Activated CD4-positive, alpha-beta T cell treated with anti-CD3 and anti-CD28 coated beads for 48 hours (primary cell): ENCODE measurements at places on chromosomes 2 and 18.

DNA sequence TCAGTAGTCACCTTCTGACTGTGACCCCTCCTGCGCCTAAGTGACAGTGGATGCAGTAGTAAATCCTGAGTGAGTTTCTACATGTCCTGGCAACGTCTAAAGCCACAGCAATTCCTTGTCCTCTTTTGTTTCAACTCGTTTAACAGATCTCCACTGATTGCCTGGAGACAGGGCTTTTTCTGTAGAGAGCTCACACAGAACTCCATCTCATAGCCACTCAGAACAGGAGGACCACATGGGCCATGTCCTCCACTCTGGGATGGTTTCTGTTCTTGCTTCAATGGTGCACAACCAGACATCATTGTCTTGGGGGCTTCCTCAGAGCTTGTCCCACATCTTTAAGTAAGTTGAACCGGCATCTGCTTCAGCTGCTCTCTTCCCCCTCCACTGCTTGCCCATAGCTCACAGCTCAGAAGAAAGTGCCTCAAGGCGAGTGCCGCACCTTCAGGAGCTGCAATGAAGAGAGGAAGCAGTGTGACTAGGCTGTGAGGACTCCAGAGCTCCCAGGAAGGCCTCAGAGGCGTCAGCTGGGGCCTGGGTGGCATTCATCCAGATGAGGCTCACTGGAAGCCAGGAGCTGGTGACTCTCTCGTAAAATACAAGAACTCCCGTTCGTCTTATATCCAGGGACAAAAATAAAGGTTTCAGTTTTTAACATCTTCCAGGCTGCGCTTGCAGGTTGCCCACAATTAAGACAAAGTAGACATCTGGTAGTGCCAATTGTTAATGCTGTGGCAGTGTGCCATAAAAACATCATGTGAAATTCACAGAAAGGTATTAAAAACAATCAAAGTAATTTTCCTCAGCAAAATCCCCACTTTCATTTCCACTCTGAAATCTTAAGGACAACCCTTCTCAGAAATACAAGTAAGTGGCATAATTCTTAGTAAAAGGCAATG lies 37.3 kb downstream of the ST3GAL5 start:
- DNase-seq: no peak

GRCh38 chr2:236793023-236794011 lies 223.7 kb downstream of the ACKR3 start:
- DNase-seq: no peak

DNA sequence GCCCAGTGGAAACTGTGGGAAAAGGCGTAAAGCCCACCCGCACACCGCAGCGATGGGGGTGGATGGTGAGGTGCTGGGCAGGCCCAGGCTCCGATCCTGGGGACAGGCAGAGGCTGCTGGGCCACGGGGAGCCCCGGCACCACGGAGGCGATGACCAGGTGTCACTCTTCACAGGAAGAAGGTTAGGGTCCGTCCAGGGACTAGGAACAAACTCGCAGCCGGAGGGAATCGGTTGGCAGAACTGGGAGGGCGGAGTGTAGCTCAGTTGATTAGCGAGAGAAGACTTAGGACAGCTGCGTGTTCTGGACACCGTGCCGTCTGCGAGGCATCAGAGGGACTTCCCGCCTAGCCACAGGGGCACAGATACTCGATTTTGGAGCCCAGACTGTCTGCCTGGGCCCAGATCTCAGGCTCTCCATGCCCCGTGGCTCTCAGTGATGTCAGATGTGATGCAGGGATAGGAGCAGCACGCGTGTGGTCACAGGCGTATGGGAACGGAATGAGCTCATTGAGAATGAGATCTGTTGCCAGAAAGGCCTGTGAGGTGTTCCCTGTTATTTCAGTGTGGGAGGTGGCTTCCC lies 16.1 kb upstream of the ALLC start:
- no peak for DNase-seq

GRCh38 chr18:47506897-47507296 lies 255.4 kb upstream of the SKOR2 start:
- no peak for DNase-seq

DNA sequence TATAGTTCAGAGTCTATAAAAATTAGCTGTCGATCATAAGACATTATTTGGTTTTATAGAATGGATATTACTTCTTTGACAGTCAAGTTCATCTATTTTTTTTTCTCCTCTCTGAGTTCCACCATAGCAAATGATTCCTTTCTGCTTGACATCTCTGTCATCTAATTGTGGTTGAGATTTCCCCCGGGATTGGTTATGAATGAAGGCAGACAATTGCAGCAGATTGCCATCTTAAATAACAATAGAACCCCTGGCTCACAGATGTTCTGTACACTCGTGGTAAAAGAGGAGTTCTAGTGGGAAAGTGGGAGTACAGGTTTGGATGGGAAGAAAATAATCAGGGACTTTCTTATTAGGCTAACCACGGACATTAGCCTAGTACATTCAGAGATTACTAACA lies 292.1 kb upstream of the NRXN1 start:
- DNase-seq: no peak

- DNase-seq: no peak
These were observed 20.5 kb upstream of the HNMT start for GRCh38 chr2:137943678-137944347.

GRCh38 chr2:202932425-202933138 lies 20.5 kb downstream of the CARF start:
- no peak for DNase-seq
